ENCODE measurements at places on chromosomes 13 and 19.

DNA sequence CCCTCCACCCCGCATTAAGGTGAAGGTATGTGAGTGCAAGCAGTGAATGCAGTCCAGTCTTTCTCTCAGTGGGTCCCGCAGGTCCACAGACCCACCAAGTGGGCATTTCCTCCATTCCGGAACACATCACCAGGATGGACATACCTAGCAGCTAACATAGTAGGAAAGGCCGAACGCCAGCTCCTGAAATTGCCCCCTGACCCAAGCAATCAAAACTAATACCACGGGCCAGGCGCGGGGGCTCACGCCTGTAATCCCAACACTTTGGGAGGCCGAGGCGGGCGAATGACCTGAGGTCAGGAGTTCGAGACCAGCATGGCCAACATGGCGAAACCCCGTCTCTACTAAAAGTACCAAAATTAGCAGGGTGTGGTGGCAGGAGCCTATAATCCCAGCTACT lies 71.7 kb upstream of the VSTM2B start:
- peak; percentile 4 for DNase-seq

GRCh38 chr13:99386911-99387788 lies 80.0 kb upstream of the GPR183 start:
- DNase-seq: peak; percentile 93

DNA sequence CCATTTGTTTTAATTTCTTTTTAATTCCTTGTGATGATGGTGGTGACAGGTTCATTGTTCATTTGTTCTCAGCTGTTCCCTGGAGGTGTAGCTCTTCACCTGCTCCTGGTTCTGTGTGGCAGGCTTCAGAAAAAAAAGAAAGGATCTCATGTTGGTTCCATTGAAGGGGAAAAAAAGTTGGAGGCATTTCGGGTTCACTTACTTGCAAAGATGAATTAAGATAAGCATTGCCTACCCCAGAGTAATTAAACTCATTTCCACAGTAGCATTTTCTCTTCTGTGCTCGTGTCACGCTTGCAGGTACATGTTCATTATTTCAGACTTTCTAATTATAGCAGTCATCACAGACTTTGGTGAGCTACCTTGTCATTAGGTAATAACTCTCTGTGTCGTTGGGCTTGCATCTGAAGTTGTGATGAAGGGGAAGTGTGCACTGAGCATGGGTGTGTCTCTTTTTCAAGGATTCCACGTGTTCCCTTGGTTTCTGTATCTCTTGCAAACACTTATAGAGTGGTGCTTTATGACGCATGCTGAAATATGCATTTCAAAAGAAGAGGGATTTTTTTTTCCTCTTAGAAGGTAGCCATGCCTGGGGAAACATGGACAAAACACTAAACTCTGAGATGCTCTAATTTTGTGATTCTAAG lies 69.1 kb downstream of the MTUS2 start:
- no peak for DNase-seq

GRCh38 chr13:47121092-47121763 lies 224.4 kb upstream of the HTR2A start:
- DNase-seq: no peak

- no peak for DNase-seq
These were observed 43.4 kb downstream of the BICRA start for GRCh38 chr19:47652285-47652684.

- DNase-seq: peak; percentile 92
These were observed 10.9 kb downstream of the GNA15 start for GRCh38 chr19:3146677-3147100.
